ENCODE measurements at places on chromosomes 4 and X. TPM values are rescaled to one million over a fixed set of nuclear protein-coding genes. Genes with fewer than 3 reads are reported as not detected.

The LIN54 gene
- 21.2 TPM for total RNA-seq

GRCh38 chr4:37970702-37971101, 10.5 kb downstream of the PTTG2 start:
- DNase-seq: peak; percentile 47

DNA sequence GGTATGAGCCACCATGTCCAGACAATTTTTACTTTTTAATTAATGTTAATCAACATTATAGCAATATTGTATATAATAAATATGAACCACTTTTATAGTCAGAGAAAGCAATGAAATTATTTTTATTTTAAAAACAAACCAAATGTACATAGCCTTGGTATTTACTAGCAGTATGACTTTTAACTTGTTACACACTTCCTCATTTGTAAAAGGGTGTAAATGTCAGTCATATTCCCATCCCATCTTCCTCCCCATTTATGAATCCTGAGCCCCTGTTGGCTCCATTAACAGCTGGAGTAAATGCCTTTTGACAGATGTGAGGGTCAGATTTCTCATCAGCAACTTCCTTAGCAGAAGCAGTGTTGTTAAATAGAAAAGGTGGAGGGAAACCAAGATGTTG, 179.6 kb upstream of the SPRY1 start:
- DNase-seq: no peak

GRCh38 chr4:78707268-78707667, 68.9 kb upstream of the BMP2K start:
- DNase-seq: no peak

DNA sequence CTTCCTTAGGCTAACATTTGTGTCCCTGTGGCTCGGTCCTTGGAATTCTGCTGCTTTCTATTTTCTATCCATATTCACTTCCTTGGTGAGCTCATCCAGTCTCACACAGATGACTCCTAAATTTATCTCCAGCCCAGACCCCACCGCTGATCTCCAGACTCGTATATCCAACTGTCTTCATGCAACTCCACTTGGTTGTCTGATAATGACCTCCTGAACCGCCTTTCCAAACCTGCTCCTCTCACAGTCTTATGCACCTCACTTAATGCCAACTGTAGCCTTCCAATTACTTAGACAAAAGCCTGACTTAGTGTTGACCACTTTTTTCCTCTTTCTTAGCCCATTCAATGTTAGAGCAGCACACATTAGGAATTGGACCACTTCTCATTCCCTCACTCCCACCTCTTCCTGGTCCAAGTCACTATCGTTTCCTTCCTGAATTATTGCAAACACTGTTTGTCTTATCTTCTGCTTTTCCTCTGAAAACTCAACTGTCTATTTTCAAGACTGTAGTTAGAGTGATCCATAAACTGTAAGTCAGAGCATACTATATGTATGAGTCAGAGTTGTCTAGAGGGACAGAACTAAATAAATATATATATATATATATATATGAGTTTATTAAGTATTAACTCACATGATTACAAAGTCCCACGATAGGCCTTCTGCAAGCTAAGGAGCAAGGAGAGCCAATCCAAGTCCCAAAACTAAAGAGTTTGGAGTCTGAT, 292.5 kb downstream of the UNC5C start:
- no peak for DNase-seq

The KIAA1210 gene
- total RNA-seq: 0.08 TPM

The DUSP9 gene
- total RNA-seq: 6.1 TPM

DNA sequence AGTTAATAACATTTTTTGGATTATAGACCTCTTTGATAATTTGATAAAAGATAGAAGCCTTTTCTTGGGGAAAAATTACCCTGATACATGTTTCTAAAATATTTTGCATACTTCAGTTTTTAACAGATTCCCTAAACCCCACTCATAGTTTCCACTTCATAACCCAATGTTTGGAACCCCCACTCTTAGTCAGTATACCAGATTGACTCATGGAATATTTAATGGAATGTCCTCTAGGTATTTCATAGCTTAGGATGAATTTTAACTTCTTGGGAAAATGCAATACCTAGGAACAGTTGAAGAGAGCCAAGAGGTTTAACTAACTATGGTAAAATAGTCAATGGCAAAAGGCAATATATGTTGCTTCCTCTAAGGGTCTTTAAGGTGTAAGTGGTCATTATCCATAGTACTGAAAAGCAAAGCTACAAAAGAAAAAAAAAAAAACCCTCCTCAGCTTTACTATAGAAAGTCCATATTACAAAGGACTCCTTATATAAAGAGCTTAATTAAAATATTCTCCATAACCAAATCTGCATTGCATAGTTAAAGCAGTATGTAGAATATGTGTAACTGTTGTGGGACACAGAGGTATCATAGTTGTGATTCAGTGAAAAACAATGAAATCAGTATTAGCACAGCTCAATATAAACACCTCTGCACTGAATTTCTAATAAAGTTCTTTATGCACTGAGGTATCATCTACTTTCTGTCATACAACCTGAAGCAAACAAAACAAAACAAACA, 159.9 kb downstream of the PCDH7 start:
- no peak for DNase-seq

DNA sequence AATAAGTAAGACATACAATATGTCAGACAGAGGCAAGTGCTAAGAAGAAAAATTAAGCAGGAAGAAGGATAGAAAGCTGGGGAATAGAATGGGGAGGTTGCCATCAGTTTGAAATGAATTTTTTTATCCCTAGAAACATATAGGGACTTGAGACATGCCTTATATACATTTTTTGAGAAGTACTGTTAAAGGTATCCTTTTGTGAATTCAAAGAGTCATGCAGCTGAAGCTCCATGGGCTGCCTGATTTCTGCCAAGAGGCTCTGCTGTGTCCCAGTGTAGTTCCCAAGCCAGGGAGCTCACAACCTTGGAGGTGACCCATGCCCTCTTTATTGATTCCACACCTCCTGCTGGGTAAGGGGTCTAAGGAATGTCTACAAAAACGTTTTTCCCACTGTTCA, 564.6 kb upstream of the DIPK2B start:
- no peak for DNase-seq

GRCh38 chrX:10401239-10401638, 219.1 kb downstream of the MID1 start:
- peak; percentile 24 for DNase-seq

GRCh38 chr4:74319470-74319869, 11.2 kb downstream of the EPGN start:
- DNase-seq: no peak

The RNF150 gene
- total RNA-seq: 16.3 TPM

GRCh38 chrX:18917831-18918230, 66.1 kb downstream of the PHKA2 start:
- DNase-seq: no peak

- DNase-seq: no peak
Observed at GRCh38 chr4:185591679-185592141, 56.4 kb upstream of the PDLIM3 start.

DNA sequence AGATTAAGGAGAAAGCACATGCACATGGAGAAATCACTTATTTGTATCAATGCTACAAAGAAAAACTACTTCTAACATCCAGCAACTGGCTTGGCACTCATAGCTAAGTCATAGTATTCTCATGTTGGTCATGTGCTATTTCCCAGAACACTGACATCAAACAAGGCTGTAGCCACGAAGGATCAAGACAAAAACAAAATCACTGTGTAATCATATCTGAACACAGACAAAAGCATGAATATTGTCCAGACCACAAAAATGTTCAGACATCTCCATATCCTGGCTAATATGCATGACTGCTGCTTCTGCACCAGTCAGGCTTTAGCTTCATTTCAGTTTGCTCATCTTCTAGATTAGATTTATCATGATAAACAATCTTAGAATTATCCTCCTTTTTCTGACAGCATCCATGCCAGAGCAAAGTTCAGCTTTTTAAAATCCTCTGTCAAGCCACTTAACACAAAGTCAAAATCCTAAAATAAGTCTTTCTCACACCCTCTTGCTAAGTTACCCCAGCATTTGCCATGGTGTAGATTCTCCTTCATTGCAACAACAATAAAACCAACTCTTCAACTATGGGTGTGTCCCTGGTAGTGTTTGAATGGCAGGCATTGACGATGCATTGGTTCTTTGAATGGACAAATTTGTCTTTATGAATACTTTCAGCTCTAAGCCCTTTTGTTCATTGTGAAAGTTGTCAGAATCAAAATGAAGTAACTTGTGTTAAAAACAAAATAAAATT, 39.1 kb upstream of the NPFFR2 start:
- DNase-seq: peak; percentile 47

All from SK-MEL-5 (cell line).